ENCODE measurements at places on chromosomes 1 and 21.

GRCh38 chr1:82555501-82555900 lies 754.8 kb downstream of the ADGRL2 start:
- DNase-seq: no peak

- no peak for DNase-seq
These were observed 17.8 kb downstream of the POFUT2 start for GRCh38 chr21:45269861-45270260.

DNA sequence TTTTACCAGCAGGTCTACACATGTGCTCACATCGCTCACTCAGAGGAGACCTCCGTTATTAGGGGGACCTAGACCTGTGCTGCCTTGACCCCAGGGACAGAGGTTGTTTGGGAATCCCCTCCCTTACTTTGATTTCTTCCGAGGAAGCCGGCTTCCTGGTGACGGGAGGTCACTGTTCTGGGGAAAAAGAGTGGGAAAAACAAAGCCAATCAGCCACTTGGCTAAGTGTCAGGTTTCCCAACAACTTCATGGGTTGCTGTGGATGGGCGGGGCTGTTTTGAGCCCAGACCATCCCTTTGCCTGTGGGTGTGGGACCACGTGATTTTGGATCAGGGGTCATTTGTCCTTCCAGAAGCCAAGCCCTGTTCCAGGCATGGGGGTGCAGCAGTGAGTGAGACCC lies 7.1 kb upstream of the KCNAB2 start:
- no peak for DNase-seq

DNA sequence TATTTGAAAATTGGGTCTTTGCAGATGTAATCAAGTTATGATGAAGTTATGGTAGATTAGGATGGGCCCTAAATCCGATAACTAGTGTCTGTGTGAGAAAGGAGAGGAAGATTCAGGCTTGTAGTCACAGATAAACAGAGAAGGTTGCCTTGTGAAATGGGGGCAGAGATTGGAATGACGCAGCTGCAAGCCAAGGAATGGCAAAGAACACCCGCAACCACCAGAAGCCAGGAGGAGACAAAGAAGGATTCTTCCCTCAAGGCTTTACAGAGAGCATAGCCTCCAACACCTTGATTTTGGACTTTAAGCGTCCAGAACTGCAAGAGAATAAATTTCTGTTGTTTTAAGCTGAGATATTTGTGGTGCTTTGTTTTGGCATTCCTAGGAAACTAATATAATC lies 35.4 kb upstream of the COL24A1 start:
- DNase-seq: no peak

DNA sequence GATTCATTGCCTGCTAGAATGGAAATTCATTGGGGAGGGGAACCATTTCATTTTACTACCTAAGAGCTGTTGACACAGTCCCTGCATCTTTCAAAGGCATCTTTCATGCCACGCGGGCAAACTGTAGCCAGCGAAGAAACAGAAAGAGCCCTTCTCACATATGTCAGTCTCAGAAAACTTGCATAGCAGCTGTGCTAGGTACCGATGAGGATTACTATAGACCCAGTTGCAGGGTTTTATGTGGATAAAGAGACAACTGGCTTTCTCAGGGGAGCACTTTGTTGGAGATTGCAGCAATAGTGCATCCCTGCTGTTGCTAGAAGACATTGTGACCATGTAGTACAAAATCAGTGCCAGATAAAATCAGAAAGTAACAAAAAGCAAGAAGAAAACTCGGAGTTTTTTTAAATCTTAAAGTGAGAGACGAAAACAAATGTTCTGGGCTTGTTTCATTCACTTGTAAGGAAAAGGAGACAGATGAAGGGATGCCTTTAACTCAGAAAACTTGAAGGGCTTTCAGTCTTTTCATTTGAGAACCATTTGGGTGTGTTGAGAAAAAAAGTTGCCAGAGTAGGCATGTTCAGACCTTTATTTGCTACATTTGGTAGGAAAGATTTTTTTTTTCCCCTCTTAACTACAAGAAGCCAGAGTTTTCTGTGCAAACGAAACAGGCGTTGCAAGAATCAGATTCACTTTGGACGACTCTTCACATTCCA lies 804.1 kb downstream of the USP25 start:
- DNase-seq: no peak

GRCh38 chr1:247121382-247121781 lies 17.2 kb upstream of the ZNF669 start:
- no peak for DNase-seq

- DNase-seq: no peak
These were observed 55.5 kb upstream of the TRAPPC10 start for GRCh38 chr21:43956670-43957035.

- DNase-seq: no peak
These were observed 98.3 kb downstream of the LYPLAL1 start for GRCh38 chr1:219271818-219272535.

- DNase-seq: no peak
These were observed 324.9 kb upstream of the ST6GALNAC5 start for GRCh38 chr1:76542359-76542758.

DNA sequence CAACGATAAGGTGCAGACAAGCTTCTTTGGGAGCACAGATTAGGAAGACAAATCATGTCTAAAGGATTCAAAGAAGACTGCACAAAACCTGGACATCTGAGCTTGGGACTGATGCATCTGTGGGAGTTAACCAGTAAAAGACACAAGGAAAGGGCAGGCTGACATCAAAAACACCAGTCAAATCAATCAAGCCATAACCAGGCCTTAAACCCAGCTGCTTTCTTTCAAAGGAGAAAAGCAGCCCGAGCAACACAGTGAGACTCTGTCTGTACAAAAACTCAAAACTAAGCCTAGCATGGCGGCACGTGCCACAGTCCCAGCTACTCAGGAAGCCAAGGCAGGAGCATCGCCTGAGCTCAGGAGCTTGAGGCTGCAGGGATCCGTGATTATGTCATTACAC lies 411.6 kb downstream of the SMYD3 start:
- DNase-seq: no peak

DNA sequence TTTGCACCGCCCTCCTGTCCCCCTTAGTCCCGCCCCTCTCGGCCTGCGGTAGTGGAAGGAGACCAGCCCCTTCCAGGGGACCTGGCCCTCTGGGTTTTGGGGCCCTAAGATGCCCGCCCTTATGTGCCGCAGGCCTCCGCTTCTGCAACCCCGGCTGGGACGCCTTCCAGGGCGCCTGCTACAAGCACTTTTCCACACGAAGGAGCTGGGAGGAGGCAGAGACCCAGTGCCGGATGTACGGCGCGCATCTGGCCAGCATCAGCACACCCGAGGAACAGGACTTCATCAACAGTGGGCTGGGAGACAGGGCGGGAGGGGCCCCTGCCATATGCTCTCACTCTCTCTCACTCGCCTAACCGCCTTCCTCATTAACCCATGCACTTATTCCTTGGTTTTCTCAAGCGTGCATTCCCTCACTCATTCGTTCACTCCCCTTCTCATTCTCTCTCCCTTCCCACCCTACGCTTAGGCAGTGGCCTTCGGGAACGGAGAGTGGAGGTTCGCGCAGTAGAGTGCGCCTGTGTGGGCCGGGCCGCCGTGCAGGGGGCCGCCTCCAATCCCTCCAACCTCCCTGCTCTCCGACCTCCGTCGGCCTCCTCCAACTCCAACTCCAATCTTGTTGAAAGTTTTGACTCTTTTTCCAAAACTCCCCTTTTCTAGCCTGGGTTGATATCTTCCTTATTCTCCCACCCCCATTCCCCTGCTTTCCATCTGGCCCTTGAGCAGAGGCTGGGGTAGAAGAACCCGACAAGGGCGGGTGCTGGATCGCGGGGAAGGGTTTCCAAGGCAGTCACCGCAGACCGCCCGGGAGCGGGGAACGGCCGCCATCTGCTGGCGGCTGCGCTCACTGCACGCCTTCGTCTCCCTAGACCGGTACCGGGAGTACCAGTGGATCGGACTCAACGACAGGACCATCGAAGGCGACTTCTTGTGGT lies 15.2 kb downstream of the BCAN start:
- DNase-seq: peak; percentile 67

- DNase-seq: no peak
These were observed 343.8 kb downstream of the KCNH1 start for GRCh38 chr1:210790196-210790595.

GRCh38 chr1:91621907-91622306 lies 121.3 kb downstream of the CDC7 start:
- no peak for DNase-seq
